Stimulated activated CD4-positive, alpha-beta T cell treated with anti-CD3 and anti-CD28 coated beads, Interleukin-1b, Interleukin-23, amount 100 ng/mL, for 48 hours (primary cell): ENCODE measurements at places on chromosomes 12 and 14.

GRCh38 chr14:49778421-49778820 lies 10.5 kb downstream of the KLHDC2 start:
- no peak for DNase-seq

DNA sequence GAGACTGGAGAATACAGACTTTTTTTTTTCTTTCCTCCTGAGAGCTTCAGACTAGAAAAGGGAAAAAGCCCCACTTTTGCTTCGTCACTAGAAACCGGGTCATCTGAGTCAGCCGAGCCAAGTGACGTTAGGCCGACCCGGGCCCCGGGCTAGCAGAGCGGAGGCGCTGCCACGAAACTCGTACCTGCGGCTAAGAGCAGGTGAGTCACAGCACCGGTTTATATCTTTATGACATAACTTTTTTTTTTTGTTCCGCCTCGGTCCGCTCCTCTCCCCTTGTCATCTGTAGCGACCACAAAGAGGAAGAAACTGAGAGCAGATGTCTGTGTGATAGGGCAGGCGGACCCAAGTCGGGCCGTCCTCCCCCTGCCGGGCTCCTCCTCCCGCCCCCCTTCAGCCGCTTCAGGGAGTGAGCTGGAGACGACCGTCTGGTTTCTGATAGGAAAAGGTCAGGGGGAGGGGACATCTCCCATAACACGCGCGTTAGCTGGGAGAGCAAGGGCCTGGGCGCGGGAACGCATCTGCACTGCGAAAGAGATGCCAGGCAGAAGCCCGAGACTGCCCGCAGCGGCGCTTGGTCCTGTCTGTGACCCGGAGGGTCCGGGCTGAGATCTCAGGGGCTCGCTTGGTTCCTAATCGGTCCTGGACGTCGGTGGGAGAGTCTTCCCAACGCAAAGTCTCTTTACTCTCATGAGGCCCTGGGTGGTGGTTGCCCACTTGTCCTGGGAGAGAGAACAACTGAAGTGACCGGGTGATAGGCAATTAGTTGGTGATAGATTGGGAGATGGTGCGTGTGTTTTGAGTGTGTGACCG lies 586 bp downstream of the TTC6 start:
- peak; percentile 85 for DNase-seq

DNA sequence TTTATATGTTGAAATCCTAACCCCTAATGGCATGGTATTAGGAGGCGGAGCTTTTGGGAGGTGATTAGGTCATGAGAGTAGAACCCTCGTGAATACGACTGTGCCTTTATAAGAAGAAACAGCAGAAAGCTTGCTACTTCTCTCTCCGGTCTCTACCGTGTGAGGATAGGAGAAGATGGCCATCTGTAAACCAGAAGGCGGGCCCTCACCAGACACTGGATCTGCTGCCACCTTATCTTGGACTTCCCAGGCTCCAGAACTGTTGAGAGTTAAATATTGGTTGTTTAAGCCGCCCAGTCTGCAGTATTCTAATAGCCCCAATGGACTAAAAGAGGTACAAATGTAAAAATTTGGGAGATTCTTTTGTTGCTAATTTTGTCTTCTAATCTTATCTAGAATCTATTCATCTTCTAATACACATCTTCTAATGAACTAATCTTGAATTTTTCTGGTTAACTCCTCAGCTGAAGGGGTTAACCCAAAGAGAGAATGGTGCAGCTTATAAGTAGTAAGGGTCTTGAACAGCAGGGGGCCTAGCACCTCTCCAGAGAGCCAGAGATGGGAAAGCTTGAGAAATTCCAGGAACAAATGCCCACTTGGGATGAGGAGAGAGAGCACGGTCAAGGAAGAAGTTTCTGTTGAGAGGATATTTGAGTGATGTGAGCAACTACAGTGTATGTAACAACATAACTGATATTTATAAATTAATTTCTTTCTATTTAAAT lies 264.0 kb upstream of the GRIP1 start:
- no peak for DNase-seq

DNA sequence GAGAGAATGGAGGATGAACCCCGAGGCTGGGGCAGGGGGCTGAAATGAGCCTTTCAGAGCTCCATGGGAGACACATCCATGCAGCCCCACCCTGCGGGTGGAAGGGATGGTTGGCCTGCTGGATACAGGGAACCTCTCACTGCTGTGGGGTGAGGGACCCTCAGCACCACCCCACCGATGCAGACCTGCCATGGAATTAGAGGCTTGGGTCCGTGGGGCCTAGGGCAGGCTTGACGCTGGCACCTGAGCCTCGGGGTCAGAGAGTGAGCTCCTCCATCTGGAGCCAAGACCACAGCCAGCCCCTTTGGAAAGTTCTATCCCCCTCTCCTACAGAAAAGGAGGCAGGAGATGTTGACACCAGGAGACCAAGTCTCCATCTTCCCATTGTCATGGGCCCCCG lies 7.4 kb upstream of the KRT74 start:
- no peak for DNase-seq

- peak; percentile 86 for DNase-seq
These were observed at the start of gene TESPA1 for GRCh38 chr12:54984658-54985376. Gene TESPA1 (minus strand): TSS chr12:54984762. CDS start chr12:54974562, 10,200 bp downstream.

DNA sequence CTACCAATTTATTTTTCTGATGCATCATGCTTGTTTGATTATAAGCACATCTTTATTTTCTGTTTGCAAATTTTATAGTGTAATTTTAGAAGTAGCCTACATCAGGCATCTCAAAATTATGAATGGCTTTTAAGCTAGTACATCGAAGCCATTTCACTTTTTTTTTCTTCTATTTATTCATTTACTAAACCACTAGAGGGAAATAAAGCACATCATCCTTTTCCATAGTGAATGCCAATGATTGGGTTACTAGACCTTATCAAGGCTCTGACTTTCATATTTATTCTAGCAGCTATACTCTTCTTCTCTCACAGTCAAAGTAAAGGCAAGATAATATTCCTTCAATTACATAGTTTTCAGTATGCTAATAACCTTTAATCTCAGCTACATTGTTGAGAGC lies 736.4 kb upstream of the LRFN5 start:
- no peak for DNase-seq

GRCh38 chr12:52224151-52224550 lies 8.9 kb upstream of the KRT7 start:
- DNase-seq = no peak

DNA sequence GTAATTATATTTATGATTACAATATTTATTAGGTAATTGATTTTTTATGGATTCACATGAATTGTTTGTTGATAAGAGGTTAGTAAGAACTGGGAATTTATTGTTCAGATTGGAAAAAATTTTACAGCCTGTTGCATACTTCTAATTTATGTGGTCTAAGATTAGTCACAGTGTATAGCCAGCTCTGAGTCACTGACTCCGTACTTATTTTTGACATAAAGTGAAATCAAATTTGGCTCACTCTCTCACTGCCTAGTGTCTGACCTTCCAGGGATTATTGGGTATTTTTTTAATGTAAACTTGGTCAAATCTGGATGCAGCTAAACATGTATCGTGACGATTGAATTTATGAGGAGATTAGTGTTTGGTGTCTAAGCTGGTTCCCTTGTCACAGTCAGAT lies 109.3 kb downstream of the PTPRQ start:
- DNase-seq = no peak

- no peak for DNase-seq
These were observed 85.1 kb downstream of the PITPNM2 start for GRCh38 chr12:123065676-123066383.
